Stimulated activated CD8-positive, alpha-beta memory T cell treated with anti-CD3 and anti-CD28 coated beads, Interleukin-15, amount 100 ng/mL, for 48 hours (primary cell): ENCODE measurements at places on chromosomes 12 and 14.

DNA sequence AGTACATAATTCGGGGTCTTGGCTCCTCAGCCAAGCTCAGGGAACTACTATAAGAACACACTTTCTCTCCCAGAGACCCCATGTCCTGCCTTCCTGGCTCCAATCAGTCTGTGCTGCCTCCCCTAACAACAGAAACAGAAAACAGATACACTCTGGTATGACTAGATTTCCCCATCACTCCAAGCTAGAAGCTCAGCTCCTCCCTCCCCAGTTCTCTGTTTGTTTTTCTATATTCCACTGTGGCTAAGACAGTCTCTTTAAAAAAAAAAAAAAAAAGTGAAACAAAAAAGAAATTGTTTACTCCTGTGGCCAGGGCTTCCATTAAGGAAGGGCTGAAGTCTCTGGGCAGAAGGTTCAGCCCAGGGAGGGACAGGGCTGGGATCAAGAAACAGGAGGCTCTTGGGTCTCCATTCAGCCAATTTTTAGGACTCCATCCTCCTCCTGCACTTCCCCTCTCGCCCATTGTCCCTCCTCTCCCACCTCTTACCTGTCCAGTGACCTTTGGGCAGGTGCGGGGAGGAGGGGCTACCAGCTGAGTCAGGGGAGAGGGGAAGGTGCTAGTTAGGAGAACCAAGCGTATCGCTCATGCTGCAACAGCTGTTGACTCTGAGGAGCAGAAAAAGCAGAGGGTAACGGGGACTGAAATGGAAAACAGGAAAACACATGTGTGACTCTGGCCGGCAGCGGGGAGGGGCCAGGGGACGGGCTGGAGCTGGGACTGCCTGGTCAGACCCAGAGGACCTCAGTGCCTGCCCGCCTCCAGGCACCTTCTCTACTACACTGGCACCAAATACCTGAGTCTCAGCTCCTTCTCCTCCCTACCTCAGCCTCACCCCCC is 4.1 kb upstream of the SLC7A7 start:
- DNase-seq: no peak

- DNase-seq: no peak
These were observed 5.1 kb downstream of the SHMT2 start for GRCh38 chr12:57234571-57235016.

DNA sequence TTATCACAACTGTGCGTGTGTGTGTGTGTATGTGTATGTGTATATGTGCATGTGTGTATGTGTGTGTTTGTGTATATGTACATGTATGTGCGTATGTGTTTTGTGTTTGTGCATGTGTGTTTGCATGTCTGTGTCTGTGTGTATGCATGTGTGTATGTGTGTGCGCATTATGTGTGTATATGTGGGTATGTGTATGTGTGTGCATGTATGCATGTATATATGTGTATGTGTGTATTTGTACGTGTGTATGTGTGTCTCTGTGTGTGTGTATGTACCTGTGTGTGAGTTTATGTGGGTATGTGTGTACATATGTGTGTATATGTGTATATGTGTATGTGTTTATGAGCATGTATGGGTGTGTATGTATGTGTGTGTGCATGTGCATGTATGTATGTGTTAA is 37.6 kb upstream of the PIWIL1 start:
- DNase-seq: no peak

- DNase-seq: no peak
These were observed 131.8 kb downstream of the ERC1 start for GRCh38 chr12:1122786-1123185.

- no peak for DNase-seq
These were observed 40.9 kb upstream of the PLEKHA5 start for GRCh38 chr12:19088606-19089005.

GRCh38 chr12:116373572-116374206 is 96.2 kb upstream of the MED13L start:
- DNase-seq: no peak

GRCh38 chr12:90965204-90965603 is 10.2 kb upstream of the CCER1 start:
- DNase-seq: no peak

GRCh38 chr12:121522971-121523370 is 57.9 kb downstream of the KDM2B start:
- no peak for DNase-seq

DNA sequence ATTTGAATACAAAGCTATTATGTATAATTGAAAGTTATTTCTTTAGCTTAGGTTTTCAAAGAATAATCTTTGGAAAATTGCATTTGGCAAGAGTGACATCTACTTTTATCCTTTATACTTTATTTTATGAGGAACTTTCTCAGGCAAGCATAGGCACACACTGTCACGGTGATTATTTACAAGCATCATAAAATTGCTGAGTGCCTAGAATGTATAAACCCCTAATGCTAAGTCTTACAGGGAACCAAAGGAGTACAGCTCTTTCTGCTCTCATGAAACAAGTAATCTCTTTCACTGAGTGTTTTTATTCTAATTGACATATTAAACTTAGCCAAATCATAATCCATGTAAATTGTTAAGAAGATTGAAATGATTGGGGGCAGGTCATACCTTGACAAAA is 154.9 kb downstream of the FSCB start:
- DNase-seq: no peak

- DNase-seq: no peak
These were observed 67.3 kb upstream of the USP15 start for GRCh38 chr12:62192903-62193250.

DNA sequence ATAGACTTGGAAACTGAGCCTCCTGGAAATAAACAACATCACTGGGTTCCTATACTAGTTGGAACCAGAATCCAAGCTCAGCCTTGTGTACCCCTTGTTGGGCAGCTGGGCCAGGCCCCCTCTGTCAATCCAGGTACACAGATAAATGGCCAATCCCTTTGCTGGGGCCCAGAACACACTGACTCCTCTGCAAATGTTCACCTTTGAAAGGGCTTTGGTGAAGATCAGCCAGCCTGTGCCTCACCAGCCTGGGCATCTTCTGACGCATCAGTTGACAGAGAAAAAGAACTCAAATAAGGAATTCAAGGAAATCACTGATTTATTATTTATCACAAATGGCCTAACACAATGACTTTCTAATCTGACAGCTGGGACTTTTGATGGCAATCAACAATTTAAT is 1090.2 kb downstream of the BCL11B start:
- no peak for DNase-seq

- DNase-seq: no peak
These were observed 74.5 kb upstream of the DYNC1H1 start for GRCh38 chr14:101889898-101890297.
